ENCODE measurements at places on chromosomes 13 and 19.

GRCh38 chr19:43525836-43526771 is 897 bp downstream of the ETHE1 start:
- DNase-seq = no peak

GRCh38 chr19:56312342-56312741 is 2.3 kb downstream of the ZSCAN5A start:
- DNase-seq = no peak

DNA sequence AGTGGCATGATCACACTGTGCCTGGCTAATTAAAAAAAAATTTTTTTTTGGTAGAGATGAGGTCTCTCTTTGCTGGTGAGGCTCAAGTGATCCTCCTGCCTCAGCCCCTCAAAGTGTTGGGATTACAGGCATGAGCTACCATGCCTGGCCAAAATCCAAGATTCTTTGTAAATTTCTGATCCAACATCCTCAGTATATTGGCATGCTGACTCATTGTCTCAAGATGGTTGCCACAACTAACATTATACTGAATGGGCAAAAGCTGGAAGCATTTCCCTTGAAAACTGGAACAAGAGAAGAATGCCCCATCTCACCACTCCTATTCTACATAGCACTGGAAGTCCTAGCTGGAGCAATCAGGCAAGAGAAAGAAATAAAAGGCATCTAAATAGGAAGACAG is 100.0 kb downstream of the KLF5 start:
- no peak for DNase-seq

GRCh38 chr13:26465514-26465913 is 92.0 kb upstream of the WASF3 start:
- DNase-seq = no peak

All from GM10248 (cell line).